Tibial nerve (tissue), 4 donors: ENCODE measurements at places on chromosomes 1 and 21. TPM values are rescaled to one million over a fixed set of nuclear protein-coding genes. Genes with fewer than 3 reads are reported as not detected.

Gene B3GALT2
- 11.7 TPM for total RNA-seq

Gene TSPEAR
- total RNA-seq = not detected

Gene MYOC
- total RNA-seq = 52.8 TPM

- H3K4me1 ChIP-seq = no peaks in the 10 kb centered on the region
- no peak for DNase-seq
- no peaks in the 10 kb centered on the region for H3K36me3 ChIP-seq
- H3K27ac ChIP-seq = no peak overlapping the region
- no peak overlapping the region for H3K4me3 ChIP-seq
- H3K27me3 ChIP-seq = no peaks in the 10 kb centered on the region
Observed at GRCh38 chr1:198631292-198631691, 7.5 kb upstream of the PTPRC start.

DNA sequence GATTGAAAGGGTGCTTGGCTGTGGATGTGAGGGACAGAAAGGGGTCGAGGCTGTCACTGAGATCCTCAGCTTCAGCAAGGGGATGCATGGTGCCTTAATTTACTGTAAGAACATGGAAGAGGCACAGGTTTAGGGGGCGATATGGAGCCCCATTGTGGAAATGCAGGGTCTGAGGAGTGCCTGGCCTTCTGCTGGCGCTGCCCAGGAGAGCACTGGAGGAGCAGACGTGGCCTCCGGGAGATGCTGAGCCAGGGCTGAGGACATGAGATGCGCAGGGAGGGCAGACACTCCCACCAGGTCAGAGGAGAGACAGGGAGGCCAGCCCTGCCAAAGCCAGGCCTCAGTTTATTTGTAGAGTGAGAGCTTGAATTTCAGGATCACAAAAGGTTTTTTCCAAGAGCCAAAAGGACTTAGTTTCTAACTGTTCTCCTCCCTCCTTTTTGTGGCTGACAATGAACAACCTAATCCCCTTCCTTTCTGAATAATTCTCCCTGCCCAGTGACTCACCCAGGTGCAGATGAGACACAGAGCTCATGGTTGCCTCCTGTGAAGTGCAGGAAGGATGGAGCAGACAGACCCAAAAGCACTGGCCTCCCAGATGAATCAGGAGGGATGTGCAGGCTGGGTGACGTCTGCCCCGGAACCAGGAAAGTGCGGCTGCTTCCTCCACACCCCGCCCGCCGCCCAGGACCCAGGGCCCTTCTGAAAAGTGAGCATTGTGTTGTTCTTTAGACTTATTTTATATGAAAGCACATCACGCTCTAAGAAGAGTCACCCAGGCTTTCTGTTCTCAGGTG, 73.0 kb upstream of the TMPRSS2 start:
- no peak for DNase-seq
- H3K4me1 ChIP-seq = no peaks in the 10 kb centered on the region
- H3K27me3 ChIP-seq = no peaks in the 10 kb centered on the region
- H3K36me3 ChIP-seq = no peaks in the 10 kb centered on the region
- no peak overlapping the region for H3K4me3 ChIP-seq

DNA sequence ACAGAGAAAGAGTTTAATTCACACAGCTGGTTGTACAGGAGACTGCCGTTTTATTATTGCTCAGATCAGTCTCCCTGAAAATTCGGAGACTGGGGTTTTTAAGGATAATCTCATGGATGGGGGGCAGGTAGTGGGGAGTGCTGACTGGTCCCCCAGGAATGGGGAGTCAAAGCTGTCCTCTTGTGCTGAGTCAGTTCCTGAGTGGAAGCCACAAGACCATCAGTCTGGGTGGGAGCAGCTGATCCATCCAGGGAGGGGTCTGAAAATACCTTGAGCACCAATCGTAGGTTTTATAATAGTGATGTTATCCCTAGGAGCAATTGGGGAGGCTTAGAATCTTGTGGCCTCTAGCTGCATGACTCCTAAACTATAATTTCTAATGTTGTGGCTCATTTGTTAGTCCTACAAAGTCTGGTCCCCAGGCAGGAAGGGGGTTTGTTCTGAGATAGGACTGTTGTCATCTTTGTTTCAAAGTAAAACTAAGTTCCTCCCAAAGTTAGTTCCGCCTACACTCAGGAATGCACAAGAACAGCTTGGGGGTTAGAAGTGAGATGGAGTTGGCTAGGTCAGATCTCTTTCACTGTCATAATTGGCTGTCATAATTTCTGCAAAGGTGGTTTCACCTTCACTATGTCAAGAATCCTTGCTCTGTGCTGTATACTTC, 50.3 kb downstream of the TRAF5 start:
- DNase-seq = no peak
- no peak overlapping the region for H3K27ac ChIP-seq

DNA sequence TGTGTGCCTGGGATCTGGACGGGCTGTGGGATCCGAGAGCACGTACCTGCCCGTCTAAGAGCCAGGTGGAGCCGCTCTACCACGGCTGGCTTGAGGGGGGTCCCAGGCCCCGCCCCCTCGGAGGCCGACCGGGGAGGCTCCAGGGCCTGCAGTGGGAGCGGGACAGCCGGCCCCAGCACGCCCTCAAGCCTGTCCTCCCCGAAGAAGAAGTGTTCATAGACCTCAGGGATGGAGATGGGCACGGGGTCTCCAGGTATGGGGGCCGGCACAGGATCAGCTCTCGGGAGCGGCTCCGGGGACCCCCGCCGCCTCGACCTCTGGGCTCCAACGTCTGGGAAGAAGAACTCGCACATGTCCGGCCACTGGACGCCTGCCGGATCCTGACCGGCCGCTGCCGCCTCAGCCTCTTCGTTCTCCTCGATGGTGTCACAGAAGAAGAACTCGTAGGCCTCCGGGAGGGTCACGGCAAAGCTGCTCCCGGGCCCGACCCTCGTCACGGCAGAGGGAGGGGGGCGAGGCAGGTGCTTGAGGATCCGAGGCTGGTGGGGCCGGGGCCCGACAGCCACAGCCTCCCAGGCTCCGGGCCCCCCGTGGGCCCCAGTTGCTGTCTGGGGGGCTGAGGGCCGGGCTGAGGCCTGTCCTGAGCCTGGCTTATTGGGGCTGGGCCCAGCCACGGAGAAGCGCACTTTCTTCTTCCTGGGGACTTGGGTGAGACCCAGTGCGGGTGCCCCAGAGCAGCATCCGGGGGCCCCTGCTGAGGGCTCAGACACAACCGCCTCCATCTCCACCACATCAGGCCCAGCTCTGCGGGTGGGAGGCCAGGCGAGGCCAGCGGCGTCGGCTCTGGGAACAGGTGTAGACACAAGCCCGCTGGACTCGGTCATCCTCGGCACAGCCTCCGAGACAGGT, 2.8 kb downstream of the PERM1 start:
- no peaks in the 10 kb centered on the region for H3K27me3 ChIP-seq
- no peaks in the 10 kb centered on the region for H3K4me1 ChIP-seq
- DNase-seq = no peak
- H3K4me3 ChIP-seq = no peak overlapping the region
- H3K36me3 ChIP-seq = no peaks in the 10 kb centered on the region

DNA sequence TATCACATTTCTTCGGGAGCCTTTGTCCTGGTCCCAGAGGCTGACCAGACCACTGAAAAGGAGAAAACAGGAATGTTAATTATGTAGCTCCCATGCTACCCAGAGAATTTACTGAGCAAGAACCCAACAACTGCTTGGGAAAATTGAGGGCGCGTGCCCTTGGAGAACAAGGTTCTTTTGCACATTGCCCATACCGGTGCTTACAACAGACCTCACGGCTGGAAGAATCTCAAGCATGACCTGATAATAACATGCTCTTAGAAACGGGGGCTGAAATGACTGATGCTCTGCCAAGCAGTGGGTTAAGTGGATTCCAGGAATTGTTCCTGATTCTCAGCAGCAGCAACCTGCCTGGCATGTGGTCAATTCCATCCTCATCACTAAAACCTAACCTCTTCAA, 49.3 kb upstream of the AJAP1 start:
- no peaks in the 10 kb centered on the region for H3K4me1 ChIP-seq
- no peak for DNase-seq
- H3K27me3 ChIP-seq = no peaks in the 10 kb centered on the region
- H3K27ac ChIP-seq = no peak overlapping the region
- no peak overlapping the region for H3K4me3 ChIP-seq
- H3K36me3 ChIP-seq = no peaks in the 10 kb centered on the region

Gene GOLT1A
- not detected for total RNA-seq

DNA sequence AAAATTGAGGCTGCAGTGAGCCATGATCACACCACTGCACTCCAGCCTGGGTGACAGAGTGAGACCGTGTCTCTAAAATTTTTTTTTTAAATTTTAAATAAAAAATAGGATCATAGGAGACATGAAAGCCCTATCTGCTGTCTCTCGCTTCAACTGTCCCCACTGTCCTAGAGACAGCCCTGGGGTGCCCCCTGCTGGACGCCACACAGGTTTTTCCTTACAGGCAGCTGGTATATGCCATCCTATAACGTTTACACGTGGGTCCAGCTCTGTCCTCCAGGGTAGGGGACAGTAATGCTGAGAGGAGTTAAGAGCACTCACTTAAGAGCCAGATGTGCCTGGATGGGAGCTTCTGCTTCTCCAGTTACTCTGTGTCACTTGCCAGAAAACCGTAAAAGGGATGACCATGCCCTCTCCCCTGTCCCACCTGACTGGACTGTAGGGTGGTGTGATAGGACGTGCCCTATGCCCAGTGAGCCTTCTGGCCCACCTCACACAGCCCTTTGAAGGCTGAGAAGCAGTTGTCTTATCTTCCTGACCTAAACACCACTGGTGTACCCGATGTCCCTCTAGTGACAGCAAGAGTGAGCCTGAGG, 8.5 kb downstream of the FBXO2 start:
- H3K4me1 ChIP-seq = no peaks in the 10 kb centered on the region
- DNase-seq = peak; percentile 39
- H3K27me3 ChIP-seq = no peaks in the 10 kb centered on the region
- no peaks in the 10 kb centered on the region for H3K36me3 ChIP-seq
- peak overlapping the region; percentile 93 for H3K27ac ChIP-seq

DNA sequence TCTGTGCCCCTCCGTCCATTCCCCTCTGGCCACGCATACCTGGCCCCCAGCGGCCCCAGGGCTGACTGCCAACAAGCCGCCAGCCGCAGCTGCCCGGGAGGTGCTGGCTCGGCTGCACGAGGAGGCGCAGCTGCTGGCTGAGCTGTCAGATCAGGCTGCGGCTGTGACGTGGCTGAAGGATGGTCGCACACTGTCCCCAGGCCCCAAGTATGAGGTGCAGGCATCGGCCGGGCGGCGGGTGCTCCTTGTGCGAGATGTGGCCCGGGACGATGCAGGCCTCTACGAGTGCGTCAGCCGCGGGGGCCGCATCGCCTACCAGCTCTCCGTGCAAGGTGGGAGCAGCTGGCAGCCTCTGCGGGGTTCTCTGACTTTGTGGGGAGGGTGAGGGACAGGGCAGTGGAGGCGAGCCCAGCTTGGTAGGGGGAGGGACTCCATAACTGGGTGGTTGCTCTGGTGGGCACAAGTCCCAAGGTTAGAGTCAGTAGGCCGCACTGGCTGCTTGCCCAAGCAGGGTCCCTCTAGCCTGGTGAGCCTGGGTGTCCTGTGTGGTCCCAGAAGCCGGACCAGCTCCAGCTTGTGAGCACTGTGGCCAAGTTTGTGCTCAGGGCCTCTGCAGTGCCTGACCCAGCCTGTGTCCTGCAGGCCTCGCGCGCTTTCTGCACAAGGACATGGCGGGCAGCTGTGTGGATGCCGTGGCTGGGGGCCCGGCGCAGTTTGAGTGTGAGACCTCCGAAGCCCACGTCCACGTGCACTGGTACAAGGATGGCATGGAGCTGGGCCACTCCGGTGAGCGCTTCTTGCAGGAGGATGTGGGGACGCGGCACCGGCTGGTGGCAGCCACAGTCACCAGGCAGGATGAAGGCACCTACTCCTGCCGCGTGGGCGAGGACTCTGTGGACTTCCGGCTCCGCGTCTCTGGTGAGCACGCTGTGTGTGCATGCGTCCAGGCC, 8.8 kb downstream of the OBSCN start:
- no peak for DNase-seq
- H3K27me3 ChIP-seq = peaks cover 10% of the 10 kb centered on the region
- no peak overlapping the region for H3K27ac ChIP-seq

- peak overlapping the region; percentile 60 for H3K27ac ChIP-seq
- H3K36me3 ChIP-seq = no peaks in the 10 kb centered on the region
- no peak for DNase-seq
- H3K27me3 ChIP-seq = no peaks in the 10 kb centered on the region
Observed at GRCh38 chr1:159961636-159962035, 7.6 kb upstream of the SLAMF9 start.

DNA sequence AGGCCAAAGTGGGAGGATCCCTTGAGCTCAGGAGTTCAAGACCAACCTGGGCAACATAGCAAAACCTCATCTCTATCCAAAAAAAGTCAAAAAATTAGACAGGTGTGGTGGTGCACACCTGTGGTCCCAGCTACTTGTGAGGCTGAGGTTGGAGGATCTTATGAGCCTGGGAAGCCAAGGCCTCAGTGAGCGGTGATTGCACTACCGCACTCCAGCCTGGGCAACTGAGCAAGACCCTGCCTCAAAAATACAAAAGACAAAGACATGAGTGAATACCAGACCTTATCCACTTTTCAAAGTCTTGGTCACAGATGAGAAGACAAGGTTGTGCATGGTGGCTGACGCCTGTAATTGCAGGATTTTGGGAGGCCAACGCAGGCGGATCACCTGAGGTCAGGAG, 13.2 kb upstream of the MSTO1 start:
- no peak overlapping the region for H3K27ac ChIP-seq
- no peaks in the 10 kb centered on the region for H3K4me1 ChIP-seq
- H3K27me3 ChIP-seq = no peaks in the 10 kb centered on the region
- no peaks in the 10 kb centered on the region for H3K36me3 ChIP-seq
- no peak overlapping the region for H3K4me3 ChIP-seq
- DNase-seq = no peak

DNA sequence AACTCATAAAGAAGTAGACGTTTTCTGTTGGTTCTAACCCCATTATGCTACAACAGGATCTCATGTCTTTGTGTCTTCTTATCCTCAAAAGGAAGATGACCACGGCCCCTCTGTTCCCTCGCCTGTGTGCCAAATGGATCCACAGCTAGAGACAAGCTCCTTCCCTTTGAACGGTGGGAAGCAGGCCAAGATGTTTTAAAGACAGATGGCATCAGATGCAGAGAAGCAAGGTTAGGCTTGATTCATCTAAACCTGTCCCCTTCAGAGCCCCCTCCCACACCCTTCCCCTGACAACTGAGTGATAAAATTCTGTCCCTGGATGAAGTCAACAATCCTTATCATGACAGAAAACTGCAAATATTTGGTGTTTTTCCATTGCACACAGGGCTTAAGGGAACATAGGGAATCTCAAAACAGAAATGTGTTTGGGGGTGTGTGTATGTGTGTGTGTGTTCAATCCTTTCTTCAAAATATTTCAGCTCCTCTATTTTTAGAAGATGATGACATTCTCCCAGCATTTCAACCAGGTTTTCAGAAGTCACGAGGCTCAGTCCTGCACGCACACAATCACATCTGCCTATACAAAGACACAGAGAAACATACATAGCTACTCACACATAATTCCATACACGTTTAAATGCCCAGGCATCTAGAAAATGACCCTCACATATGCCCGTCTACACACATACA, 27.8 kb upstream of the FMOD start:
- H3K4me1 ChIP-seq = no peaks in the 10 kb centered on the region
- DNase-seq = no peak
- no peak overlapping the region for H3K4me3 ChIP-seq
- no peaks in the 10 kb centered on the region for H3K36me3 ChIP-seq
- H3K27me3 ChIP-seq = no peaks in the 10 kb centered on the region

Gene PKP1
- total RNA-seq = 0.39 TPM
